H54 (cell line): ENCODE measurements at places on chromosomes 16 and 17.

DNA sequence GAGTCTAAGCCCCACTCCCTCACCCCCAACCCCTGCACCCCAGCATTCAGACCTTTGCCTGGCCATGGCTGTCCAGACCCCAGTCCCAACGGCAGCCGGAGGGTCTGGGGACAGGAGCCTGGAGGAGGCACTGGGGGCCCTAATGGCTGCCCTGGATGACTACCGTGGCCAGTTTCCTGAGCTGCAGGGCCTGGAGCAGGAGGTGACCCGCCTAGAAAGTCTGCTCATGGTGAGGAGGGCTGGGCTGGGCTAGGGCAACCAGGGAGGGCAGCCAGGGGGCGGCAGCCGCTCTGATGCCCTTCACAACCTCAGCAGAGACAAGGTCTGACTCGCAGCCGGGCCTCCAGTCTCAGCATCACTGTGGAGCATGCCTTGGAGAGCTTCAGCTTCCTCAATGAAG is 14.4 kb downstream of the RIPOR1 start:
- no peak for DNase-seq

- DNase-seq: peak; percentile 93
Measured at GRCh38 chr17:1617620-1618174, 10.9 kb downstream of the SLC43A2 start.

GRCh38 chr17:41653892-41654677 is 29.7 kb upstream of the KRT17 start:
- DNase-seq: no peak

DNA sequence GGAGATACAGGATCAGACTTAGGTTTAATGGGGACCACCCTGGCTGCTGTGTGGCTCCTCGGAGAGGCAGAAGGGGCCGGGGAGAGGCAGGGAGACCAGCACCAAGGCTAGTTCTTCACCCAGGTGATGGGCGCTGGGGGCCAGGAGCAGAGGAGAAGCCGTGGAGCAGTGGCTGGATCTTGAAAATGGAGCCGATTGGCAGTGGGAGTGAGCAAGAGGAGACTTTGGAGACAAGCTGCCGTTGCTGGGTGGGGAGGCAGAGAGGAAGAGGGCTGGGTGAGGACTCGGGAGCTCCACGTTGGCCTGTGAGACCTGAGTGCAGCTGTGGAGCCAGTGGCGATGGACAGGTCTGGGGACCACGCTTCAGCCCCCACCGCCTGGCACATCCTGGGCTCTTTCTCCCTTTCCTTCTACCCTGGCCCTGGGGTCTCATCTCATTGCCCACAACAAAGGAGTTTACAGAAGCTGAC is 9.0 kb downstream of the RAB11FIP4 start:
- no peak for DNase-seq

DNA sequence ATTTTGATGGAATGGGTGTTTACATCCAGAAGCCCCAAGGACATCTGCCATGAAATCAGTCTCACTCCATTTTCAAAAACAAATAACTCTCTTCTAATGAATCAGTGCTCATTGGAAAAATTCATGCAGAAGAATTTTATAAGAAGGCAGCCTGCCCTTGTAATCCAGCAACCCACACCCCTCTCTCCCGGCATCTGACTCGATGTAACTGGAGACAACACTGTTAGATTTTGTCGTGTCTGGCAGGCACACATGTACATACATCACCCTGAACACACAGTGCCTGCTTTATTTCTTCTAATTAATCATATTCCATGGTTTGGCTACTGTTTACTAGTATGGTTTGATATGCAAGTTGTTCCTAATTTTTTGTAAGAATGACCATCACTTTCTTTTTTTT is 11.9 kb upstream of the PLD6 start:
- no peak for DNase-seq

- no peak for DNase-seq
Measured at GRCh38 chr16:13041180-13041579, 139.8 kb downstream of the SHISA9 start.

DNA sequence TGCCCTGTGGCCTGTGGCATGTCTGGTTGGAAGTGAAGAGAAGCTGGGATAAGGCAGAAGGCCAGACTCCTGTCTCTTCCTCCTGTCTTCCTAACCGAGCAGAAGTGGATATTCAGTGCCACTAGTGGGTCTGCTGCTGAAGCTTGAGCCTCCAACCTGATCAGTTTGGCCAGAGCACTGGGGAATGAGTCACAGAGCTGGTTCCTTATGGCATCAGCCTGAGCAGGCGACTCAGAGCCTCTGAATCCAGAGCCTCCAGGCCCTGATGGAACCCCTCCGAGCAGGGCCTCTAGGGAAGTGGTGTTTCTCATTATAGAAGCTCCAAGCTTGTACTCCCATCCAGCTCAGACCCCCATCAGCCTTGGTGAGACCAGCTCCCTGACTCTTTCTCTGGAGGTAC is 2.0 kb downstream of the WSCD1 start:
- DNase-seq: peak; percentile 35

DNA sequence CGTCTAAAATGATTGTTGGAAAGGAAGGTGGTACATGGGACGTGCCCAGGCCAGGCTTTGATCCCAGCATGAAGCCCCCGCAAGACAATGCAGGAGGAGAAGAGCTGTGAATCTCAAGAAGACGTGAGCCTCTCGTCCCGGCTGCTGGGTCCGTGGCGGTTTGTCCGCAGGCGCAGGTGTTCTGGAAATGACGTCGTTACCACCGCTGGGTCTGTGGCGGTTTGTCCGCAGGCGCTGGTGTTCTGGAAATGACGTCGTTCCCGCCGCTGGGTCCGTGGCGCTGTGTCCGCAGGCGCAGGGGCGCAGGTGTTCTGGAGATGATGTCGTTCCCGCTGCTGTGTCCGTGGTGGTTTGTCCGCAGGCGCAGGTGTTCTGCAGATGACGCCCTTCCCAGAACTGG is 14.1 kb downstream of the SPG7 start:
- no peak for DNase-seq

GRCh38 chr16:85561248-85562092 is 51.7 kb upstream of the GSE1 start:
- no peak for DNase-seq

DNA sequence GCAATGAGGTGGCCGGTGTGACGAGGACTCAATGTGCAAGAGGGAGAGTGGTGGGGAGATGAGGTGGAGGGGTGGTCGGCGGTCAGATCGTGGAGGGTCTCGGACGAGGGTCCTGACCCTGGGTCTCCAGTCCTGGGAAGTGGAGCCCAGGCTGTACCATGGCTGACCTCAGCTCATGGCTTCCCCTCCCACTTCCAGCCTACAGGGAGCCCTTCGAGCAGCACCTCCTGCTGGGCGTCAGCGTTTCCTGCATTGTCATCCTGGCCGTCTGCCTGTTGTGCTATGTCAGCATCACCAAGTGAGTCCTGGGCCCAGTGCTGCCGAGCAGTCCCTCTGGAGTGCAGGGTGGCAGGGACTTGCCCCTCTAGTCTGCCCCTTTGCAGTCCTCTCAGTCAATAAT is 41.8 kb downstream of the IL4R start:
- DNase-seq: peak; percentile 47

DNA sequence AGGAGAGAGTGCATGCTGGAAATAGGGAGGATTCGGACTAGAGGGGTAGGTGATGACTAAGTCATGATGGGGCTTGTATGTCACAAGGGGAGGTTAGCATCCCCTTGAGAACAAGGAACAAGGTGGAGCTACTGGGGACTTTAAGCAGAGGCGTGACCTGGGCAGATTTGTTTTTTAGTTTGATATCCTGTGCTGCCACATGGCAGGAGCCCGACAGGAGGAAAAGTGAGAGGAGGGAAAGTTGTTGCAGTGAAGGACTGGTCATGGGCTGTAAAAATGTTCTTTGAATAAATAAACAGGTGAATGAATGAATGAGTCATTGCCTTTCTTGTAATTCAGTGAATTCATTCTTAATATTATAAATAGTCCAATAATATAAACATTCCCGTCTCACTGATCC is 365.1 kb upstream of the CDH5 start:
- DNase-seq: no peak

DNA sequence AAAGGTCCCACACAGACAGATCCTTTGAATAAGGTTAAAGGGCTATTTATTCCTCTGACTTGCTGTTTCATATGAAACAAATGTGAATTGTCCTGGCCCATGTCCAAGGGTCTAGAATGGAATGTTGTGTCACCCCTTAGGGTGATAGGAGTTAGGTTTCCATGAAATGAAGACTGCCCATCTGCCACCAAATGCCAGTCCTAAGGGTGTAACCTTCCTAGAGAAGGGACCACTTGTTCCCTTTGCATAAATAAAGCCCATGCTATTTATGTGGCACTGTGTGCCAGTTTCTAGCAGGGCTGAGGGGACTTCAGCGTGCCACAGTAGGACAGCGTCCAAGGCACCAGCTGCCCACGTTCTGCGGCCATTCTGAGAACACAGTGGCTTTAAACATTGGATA is 171.3 kb downstream of the ABCA8 start:
- no peak for DNase-seq
